ENCODE measurements at places on chromosomes 1 and 21. TPM values are rescaled to one million over a fixed set of nuclear protein-coding genes. Genes with fewer than 3 reads are reported as not detected.

- H3K4me3 ChIP-seq, result peak overlapping the region; percentile 67
- DNase-seq, result no peak
- no peaks in the 10 kb centered on the region for H3K27me3 ChIP-seq
- no peaks in the 10 kb centered on the region for H3K36me3 ChIP-seq
- H3K4me1 ChIP-seq, result peaks cover 16% of the 10 kb centered on the region
These were observed 744 bp downstream of the ZNF670 start for GRCh38 chr1:247077876-247078257.

DNA sequence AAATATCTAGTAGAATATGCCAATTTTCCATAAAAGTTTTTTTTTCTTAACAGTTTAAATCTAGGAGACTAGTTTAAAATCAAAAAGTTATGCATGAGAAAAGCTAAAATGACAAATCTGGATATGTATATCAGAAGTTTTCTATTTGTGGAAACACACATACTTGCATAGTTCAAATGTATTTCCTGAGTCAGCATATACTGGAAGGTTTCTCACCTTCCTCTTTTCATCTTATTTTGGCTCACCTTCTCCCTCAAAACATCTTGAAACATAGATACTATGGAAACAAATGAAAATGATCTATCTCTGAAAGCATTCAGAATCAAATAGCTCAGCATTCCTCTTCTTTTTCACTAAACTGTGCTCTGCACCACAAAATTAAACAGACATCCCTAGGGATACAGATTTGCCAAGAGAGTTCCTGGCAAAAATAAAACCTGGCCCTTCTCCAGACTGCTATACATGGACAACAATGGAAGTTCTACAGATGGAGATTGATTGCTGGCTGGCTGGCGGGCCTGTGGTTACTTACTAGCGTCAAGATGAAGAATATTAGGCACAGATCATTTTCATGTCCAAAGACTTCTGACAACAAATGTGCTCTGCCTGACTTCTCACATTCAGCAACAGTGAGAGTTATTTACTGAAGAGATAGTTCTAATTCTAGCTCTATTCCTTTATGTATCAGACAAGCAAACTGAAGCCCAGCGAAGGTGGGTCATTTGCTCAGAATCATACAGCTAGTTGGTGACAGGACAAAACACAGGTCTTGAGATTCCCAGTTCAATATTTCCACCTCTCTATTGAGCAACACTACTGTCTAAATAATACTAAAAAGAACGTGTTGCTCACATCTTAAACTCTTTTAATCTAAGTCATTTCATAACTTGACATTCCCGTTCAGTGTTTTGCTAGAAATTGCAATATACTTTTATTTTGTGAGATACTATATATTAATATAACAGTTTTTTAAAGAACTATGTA is 26.6 kb downstream of the DIPK1A start:
- H3K36me3 ChIP-seq, result no peaks in the 10 kb centered on the region
- no peaks in the 10 kb centered on the region for H3K27me3 ChIP-seq
- no peak overlapping the region for H3K27ac ChIP-seq

DNA sequence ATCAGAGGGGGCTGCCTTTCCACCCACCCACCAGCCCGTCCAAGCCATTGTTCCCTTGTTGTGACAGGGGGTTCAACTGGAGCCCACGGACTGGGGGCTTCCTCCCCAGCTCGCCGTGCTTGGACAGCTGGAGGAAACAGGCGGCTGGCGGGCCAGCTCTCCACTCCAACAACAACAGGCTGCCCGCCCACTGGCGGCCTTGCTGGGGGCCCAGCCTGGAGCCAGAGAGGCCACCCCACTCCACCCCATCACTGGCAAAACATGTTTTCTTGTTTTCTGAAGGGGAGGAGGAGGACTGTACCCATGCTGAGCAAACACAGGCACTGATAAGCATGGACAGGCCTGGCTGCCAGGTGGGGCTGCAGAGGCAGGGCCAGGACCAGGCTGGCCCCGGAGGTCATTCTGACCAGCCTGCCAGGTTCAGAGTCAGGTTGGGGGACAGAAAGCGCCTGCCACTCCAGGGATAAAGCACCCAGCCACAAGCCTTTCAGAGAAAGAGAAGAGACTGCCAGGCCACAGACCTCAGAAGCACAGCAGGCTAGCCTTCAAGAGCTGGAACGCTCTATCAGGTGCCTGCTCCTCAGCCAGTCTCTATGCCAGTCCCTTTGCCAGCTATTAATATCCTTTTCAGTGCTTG is 32.8 kb downstream of the GJA4 start:
- no peaks in the 10 kb centered on the region for H3K27me3 ChIP-seq
- H3K27ac ChIP-seq, result no peak overlapping the region
- DNase-seq, result no peak
- H3K36me3 ChIP-seq, result no peaks in the 10 kb centered on the region

GRCh38 chr1:33074193-33074945 is 6.6 kb upstream of the AZIN2 start:
- no peak for DNase-seq
- H3K27ac ChIP-seq, result no peak overlapping the region
- no peaks in the 10 kb centered on the region for H3K36me3 ChIP-seq
- H3K27me3 ChIP-seq, result no peaks in the 10 kb centered on the region
- no peak overlapping the region for H3K4me3 ChIP-seq

GRCh38 chr1:163974120-163974519 is 584.9 kb upstream of the PBX1 start:
- no peak overlapping the region for H3K27ac ChIP-seq
- H3K4me1 ChIP-seq, result no peaks in the 10 kb centered on the region
- H3K4me3 ChIP-seq, result no peak overlapping the region
- no peaks in the 10 kb centered on the region for H3K36me3 ChIP-seq
- H3K27me3 ChIP-seq, result no peaks in the 10 kb centered on the region

GRCh38 chr1:17250601-17251000 is 1.7 kb downstream of the PADI3 start:
- no peaks in the 10 kb centered on the region for H3K4me1 ChIP-seq
- H3K4me3 ChIP-seq, result no peak overlapping the region
- H3K36me3 ChIP-seq, result no peaks in the 10 kb centered on the region
- H3K27ac ChIP-seq, result no peak overlapping the region
- H3K27me3 ChIP-seq, result no peaks in the 10 kb centered on the region

DNA sequence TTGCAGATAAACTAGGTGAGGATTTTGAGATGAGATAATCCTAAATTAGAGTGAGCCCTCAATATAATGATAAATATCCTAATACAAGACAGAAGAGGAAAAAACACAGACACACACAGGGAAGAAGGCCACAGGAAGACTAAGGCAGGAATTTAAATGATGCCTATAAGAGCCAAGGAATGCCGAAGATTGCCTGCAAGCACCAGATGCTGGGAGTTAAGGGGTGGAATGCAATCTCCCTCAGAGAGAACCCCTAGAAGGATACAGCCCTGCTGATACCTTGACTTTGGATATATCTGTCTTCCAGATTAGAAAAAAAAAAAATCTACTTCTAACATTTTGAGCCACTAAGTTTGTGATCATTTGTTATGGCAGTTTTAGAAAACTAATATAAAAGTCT is 299.7 kb upstream of the PRMT6 start:
- H3K27me3 ChIP-seq, result no peaks in the 10 kb centered on the region
- no peaks in the 10 kb centered on the region for H3K4me1 ChIP-seq
- no peak for DNase-seq
- no peaks in the 10 kb centered on the region for H3K36me3 ChIP-seq
- H3K4me3 ChIP-seq, result no peak overlapping the region

Gene COL24A1
- polyA plus RNA-seq, result not detected

GRCh38 chr1:1033009-1033587 is 13.2 kb downstream of the AGRN start:
- DNase-seq, result peak; percentile 74
- no peak overlapping the region for H3K27ac ChIP-seq
- peaks cover 12% of the 10 kb centered on the region for H3K27me3 ChIP-seq
- H3K4me3 ChIP-seq, result peak overlapping the region; percentile 38

Gene PLXNA2
- polyA plus RNA-seq, result 0.11 TPM

GRCh38 chr1:172268237-172268636 is 152.2 kb upstream of the C1orf105 start:
- no peak overlapping the region for H3K4me3 ChIP-seq
- no peaks in the 10 kb centered on the region for H3K27me3 ChIP-seq
- no peak for DNase-seq
- no peak overlapping the region for H3K27ac ChIP-seq
- H3K36me3 ChIP-seq, result no peaks in the 10 kb centered on the region
- no peaks in the 10 kb centered on the region for H3K4me1 ChIP-seq

- H3K27me3 ChIP-seq, result no peaks in the 10 kb centered on the region
- H3K36me3 ChIP-seq, result no peaks in the 10 kb centered on the region
- DNase-seq, result peak; percentile 66
- H3K4me3 ChIP-seq, result peak overlapping the region; percentile 74
- H3K27ac ChIP-seq, result peak overlapping the region; percentile 93
These were observed 712 bp downstream of the DEGS1 start for GRCh38 chr1:224183591-224184312.

DNA sequence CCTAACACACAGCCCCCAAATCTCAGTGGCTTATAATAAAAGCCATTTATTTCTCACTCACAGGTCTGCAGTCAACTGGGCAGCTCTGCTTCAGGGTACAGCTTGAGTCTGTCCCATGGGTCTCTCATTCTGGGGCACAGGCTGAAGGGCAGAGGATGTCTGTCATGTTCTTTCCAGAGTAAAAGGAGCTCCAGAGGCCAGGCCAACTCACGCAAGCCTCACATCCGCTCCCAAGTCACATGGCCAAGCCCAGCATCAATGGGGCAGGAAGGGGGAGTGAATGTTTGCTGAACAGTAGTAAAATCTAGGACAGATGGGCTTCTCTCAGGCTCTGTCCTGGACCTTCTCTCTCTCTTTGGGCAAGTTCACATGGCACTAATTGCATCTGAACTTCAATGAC is 7.1 kb upstream of the SSBP3 start:
- H3K4me1 ChIP-seq, result peaks cover 39% of the 10 kb centered on the region
- H3K4me3 ChIP-seq, result no peak overlapping the region
- no peaks in the 10 kb centered on the region for H3K27me3 ChIP-seq
- H3K36me3 ChIP-seq, result no peaks in the 10 kb centered on the region

- peaks cover 25% of the 10 kb centered on the region for H3K27me3 ChIP-seq
- H3K4me3 ChIP-seq, result no peak overlapping the region
- DNase-seq, result no peak
- peaks cover 44% of the 10 kb centered on the region for H3K4me1 ChIP-seq
These were observed 8.4 kb downstream of the EFNA3 start for GRCh38 chr1:155086856-155087535.

DNA sequence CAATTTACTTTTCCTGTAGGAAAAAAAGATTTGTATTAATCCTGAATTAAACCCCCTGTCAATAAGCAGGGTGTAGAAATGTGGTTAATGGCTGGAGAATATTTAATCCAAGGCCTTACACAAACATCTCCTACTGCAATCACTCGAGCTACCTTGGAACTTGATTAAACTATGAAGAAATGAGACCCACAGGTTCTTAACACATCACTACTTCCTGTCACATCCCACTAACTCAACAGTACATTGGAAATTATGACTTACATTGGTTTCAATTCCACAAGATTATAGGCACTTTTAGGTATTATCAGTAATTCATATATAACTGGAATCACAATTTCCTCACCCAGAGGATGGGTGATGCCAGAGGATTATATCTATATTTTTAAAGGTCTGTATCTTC is 480.3 kb downstream of the MRPL39 start:
- H3K36me3 ChIP-seq, result no peaks in the 10 kb centered on the region
- H3K4me3 ChIP-seq, result no peak overlapping the region

Gene TBX19
- polyA plus RNA-seq, result 2.5 TPM

Gene BARHL2
- not detected for polyA plus RNA-seq

DNA sequence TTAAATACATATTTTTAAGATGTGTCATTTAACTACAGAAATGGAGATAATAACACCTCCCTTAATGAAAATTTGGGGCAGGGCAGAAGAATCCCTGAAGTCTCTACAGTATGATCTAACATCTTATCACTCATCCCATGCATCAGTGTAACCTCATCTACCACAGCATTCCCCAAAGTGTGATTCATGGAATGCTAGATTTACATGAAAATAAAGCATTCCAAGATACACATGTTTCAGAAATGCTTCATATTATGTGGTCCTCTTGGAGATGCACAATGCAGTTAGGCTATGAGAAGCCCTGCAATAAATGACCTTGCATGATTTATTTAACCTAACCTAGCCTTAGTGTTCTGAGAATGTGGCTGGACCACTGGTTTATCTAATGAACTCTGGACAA is 166.9 kb upstream of the SYT6 start:
- H3K27ac ChIP-seq, result no peak overlapping the region
- H3K36me3 ChIP-seq, result no peaks in the 10 kb centered on the region
- H3K4me1 ChIP-seq, result no peaks in the 10 kb centered on the region
- no peaks in the 10 kb centered on the region for H3K27me3 ChIP-seq

GRCh38 chr1:151713874-151714273 is 2.7 kb downstream of the CELF3 start:
- peaks cover 7% of the 10 kb centered on the region for H3K4me1 ChIP-seq
- no peak overlapping the region for H3K4me3 ChIP-seq
- no peaks in the 10 kb centered on the region for H3K36me3 ChIP-seq
- no peak overlapping the region for H3K27ac ChIP-seq
- H3K27me3 ChIP-seq, result peaks cover 22% of the 10 kb centered on the region

DNA sequence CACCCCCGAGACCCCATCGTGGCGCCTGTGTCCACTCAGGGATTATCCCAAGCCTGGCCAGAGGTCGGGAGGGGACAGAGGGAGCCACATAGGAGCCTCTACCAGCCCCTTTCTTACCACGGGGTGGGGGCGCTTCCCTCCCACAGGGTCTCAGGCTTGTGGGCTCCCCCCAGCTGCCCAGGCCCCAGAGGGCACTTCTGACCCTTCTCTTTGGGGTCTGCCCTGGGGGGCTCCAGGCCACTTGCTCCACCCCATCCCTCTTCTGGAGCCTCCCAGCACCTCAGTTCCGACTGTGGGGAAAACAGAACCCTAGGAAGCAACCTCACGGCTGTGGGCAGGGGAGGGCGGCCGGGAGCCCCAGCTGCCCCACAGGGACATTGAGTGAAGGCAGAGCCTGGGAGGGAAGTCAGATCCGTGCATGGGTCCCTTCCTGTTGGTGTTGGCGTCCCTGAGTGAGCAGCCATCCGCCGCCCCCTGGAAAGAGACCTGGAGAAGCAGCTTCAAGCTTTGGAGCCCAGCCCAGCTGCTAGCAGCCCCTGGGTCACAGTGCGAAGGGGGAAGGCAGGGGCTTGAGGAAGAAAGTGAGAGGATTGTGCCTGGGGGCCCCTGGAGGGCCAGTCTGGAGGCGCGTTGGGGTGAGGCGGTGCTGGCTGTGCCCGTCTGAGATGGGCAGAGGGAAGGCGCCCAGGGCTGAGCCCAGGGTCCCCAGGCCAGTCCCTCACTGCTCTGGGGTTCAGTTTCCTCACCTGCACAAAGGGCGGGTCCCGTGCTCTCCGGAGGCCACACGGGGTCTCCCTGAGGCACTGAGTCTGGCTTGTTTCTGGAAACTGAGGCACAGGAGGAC is 22.1 kb downstream of the RRP1 start:
- H3K27ac ChIP-seq, result no peak overlapping the region
- no peak for DNase-seq
- H3K4me1 ChIP-seq, result peaks cover 8% of the 10 kb centered on the region

Gene IL12RB2
- polyA plus RNA-seq, result 7.3 TPM

DNA sequence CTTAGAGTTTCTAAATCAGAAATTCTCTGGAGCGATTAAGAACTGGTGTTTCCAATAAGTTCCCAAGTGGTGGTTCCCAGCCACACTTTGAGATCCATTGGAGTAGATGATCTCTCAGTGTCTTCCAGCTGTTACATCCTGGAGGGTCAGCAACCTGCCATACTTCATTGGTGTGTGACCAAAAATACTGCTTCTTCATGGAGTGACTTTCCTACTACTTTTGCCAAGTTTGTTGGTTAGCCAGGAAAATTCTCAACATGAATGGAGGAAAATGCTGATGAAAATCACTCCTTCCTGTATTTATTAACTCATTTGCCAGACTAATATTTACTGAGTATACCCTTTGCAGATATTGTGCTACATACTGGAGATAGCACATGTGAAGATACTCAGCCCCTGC is 186.1 kb downstream of the FGGY start:
- no peak overlapping the region for H3K4me3 ChIP-seq
- no peaks in the 10 kb centered on the region for H3K36me3 ChIP-seq
- H3K27me3 ChIP-seq, result no peaks in the 10 kb centered on the region

Data from CD4-positive, alpha-beta memory T cell (primary cell).